ENCODE measurements at places on chromosomes 2 and 18.

DNA sequence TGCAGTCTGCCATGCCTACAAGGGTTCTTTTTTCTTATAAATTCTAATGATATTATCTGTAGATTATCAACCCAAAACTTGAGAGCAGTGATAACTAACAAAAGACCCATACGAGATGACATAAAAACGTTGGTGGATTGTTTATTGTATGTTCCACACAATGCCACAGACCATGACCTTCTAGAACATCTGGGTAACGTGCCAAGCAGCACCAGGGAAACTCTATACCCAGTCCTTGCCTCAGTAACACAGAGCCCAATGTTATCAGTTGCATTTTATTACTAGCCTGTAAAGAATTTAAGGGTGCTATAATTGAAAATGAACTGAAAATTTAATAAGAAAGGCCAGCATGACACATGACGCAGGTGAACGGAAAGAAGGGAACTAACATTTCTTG lies 99.1 kb upstream of the UGP2 start:
- DNase-seq: no peak

DNA sequence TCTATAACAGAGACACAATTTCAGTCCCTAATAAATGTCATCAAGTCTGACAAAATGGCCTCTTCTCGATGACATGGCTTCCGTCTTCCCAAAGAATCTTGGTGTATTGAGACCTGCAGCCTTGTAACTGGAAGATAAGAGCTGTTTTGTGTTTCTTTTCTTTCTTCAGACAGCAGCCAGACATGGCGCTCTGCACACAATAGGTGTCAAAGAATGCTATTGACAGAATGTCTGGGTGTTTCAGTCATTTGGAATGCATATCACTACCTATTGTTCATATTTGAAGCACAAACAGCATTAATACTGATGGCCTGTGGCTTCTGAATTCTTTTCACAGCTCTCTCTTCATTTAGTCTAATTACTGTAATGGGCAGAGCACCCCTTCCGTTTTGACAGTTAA lies 344.8 kb downstream of the RPRM start:
- no peak for DNase-seq

- DNase-seq: no peak
Observed at GRCh38 chr2:210315015-210315788, at the start of gene MYL1. TSS of gene MYL1 (minus strand) at chr2:210315174. CDS start at chr2:210315042, 132 bp downstream.

GRCh38 chr2:132958887-132959286 lies 288.9 kb upstream of the LYPD1 start:
- no peak for DNase-seq

- no peak for DNase-seq
Observed at GRCh38 chr18:6876641-6877041, 147.1 kb downstream of the ARHGAP28 start.

GRCh38 chr2:160351956-160352355 lies 141.7 kb downstream of the RBMS1 start:
- DNase-seq: no peak

DNA sequence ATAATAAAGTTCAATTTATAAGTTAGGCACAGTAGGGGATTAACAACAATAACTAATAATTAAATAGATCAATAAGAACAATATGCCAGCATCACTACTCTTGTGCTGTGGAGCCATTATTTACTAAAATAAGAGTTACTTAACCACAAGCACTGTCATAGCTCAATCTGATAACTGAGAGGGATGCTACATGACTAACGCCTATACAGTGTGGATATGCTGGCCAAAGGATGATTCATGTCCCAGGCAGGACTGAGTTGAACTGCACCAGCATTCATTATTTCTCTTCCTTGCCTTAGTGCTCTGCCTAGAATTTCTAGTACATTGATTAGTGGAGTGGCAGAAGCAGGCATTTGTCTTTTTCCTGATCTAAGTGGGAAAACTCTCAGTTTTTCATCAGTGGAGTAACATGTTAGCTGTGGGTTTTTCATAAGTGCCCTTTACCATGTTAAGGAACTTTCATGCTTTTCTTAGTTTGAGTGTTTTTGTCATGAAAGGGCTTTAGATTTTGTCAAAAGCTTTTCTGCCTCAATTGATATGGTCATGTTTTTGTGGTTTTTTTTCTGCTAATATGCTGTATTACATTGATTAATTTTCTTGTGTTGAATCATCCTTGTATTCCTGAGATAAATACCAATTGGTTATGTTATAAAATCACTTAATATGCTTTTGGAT lies 21.7 kb downstream of the KIAA1328 start:
- no peak for DNase-seq

DNA sequence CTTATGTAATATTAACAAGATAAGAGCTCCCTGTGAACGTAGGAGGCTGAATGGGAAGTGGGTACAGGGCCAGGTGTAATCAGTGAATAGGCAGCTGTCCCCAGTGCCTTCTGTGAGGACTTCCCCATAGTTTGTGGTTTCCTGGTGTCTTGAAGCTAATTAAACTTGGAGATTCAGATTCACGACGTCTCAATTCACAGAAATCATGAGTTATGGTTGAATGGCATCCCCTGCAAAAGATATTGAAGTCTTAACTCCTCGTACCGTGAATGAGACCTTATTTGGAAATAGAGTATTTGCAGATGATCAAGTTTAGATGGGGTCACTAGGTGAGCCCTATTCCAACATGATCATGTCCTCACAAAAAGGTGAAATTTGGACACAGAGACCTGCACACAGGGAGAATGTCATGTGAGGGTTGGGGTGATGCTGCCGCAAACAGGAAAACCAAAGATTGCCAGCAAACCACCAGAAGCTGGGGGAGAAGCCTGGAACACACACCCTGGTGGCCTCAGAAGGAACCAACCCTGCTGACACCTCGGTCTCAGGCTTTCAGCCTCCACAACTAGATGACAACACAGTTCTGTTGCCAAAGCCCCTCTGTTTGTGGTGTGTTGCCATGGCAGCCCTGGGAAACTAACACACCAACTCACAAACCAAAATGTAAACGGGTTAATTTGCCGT lies 13.2 kb downstream of the ARL4C start:
- DNase-seq: no peak
